Esophagus muscularis mucosa (tissue), 4 donors: ENCODE measurements at places on chromosomes 6 and 20.

- no peak for DNase-seq
These were observed 25.9 kb downstream of the PLAGL2 start for GRCh38 chr20:32181606-32182005.

- no peak for DNase-seq
These were observed 275.2 kb downstream of the GMDS start for GRCh38 chr6:1970151-1970561.

GRCh38 chr6:170436209-170436809, 116.8 kb downstream of the PSMB1 start:
- DNase-seq: no peak

GRCh38 chr6:169885131-169885530, 133.7 kb downstream of the ERMARD start:
- no peak for DNase-seq

- no peak for DNase-seq
These were observed at the start of gene DNAH8 for GRCh38 chr6:38715016-38715689. Gene DNAH8, plus strand, starts transcription at chr6:38715311. Its CDS starts 7,499 bp downstream, at chr6:38722810.

- peak; percentile 95 for DNase-seq
These were observed at the start of gene THBD for GRCh38 chr20:23049201-23050075. Gene THBD, minus strand, starts transcription at chr20:23049672. Its CDS starts 168 bp downstream, at chr20:23049504.

DNA sequence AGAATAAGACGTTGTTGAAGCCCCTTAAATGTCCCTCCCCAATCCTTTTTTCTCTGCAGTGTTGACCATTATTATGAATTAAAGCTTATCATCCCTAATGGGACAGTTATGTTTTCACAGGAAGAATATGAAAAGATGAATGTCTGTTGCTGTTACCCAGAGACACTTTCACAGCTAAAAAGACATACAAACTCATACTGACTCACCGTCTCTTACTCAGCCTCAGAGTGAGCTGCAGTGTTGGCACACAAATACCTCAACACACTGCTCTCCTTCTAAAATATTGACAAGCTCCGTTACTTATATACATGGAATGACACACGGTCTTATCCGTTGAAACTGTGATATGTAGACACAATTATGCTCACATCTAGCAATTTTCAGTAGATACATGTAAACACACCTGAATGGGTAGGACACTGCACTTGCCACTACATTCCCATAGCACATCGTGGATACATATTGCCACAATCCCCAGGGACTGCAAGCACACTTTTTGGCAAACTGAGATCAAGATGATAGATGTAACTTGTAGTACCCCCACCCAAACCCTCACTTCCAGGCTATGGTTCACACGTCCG, 9.6 kb upstream of the SAPCD1 start:
- DNase-seq: no peak

GRCh38 chr6:169575365-169575764, 126.5 kb downstream of the WDR27 start:
- no peak for DNase-seq

GRCh38 chr20:34220561-34220960, 20.7 kb upstream of the ASIP start:
- DNase-seq: peak; percentile 8

GRCh38 chr6:132673376-132674094, 14.6 kb upstream of the TAAR1 start:
- no peak for DNase-seq

DNA sequence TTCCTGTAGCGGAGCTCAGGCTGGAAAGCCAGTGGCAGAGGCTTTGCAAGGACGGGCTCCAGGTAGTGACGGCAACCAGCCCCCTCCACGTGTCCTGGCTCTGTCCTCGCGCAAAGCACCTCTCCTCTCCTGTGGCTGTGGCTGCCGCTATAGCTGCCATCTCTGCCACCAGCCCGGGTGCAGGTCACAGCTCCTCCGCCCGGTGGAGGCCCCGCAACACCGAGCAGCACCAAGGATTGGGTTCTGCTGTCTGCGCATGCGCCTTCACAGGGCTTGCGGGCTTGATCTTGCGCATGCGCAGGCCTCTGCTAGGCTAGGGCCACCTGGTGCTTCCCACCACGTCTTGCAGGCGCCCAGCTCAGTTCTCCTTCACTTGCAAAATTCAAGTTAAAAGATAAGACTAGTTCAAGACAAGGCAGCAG, 625.4 kb downstream of the QKI start:
- no peak for DNase-seq

DNA sequence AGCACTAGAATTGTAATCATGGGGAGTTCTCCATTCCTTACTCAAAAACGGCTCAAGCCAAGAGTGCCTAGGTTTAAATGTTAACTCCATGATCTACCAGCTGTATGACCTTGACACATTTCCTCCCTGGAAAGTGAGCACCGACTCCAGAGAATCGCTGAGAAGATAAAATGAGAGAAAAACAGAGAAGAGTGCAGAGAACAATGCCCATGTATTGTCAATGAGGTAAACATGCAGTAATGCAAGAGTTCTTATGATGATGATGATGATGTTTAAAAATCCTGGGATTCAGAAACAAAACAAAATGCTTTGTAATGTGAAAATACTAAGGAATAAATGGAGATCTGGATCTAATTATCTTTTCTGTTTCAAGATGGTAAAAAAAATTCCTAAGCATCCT, 64.8 kb upstream of the BEND6 start:
- DNase-seq: no peak

GRCh38 chr20:19222520-19223040, 10.1 kb downstream of the SLC24A3 start:
- no peak for DNase-seq

GRCh38 chr20:44709380-44709779, 5.8 kb upstream of the CCN5 start:
- DNase-seq: no peak
